Natural killer cell treated with Interleukin-12 subunit alpha and Interleukin-12 subunit beta and Interleukin-15 and Interleukin-18, amount 100 ng/mL, for 72 hours (primary cell): ENCODE measurements at places on chromosomes 1 and 21. TPM values are rescaled to one million over a fixed set of nuclear protein-coding genes. Genes with fewer than 3 reads are reported as not detected.

- DNase-seq, result no peak
These were observed 11.8 kb upstream of the DMRTB1 start for GRCh38 chr1:53447413-53447812.

GRCh38 chr21:46116189-46116775, 18.4 kb downstream of the COL6A2 start:
- peak; percentile 45 for DNase-seq

TRIM45 gene
- total RNA-seq, result 0.86 TPM

- no peak for DNase-seq
These were observed 96.9 kb upstream of the SLC25A33 start for GRCh38 chr1:9442278-9442846.

CACHD1 gene
- 0.14 TPM for total RNA-seq

DNA sequence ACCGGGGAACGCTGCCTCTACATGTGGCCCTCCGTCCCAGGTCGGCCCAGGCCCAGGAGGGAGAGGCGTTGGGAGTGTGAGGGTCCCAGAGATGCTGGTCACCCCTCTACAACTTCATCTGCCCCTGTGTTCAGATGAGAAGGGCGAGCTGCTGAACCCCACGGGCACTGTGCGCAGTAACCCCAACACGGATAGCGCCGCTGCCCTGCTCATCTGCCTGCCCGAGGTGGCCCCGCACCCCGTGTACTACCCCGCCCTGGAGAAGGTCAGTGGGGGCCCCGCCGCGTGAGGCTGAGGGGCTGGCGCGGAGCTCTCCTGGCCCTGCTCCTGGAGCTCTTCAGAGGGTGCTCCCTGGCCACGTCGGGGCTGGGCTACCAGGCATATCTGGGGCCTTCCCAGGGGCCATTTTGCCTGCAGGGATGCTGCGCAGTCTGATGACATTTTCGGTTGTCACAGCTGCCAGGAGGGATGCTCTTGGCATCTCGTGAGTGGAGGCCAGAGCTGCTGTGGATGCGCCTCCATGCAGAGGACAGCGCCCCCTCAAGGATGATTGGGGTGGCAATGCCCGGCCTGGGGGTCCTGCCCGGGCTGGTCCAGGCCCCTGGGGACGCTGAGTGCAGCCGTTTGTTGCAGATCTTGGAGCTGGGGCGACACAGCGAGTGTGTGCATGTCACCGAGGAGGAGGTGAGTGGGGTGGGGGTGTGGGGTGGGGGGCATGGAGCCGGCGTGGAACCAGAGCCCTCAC, 68.6 kb downstream of the PIK3CD start:
- peak; percentile 59 for DNase-seq

GRCh38 chr1:72649211-72649888, 367.0 kb upstream of the NEGR1 start:
- DNase-seq, result no peak

SIPA1L2 gene
- 3.7 TPM for total RNA-seq

- DNase-seq, result no peak
These were observed 7.5 kb upstream of the SLC19A2 start for GRCh38 chr1:169493251-169493650.

PCP4L1 gene
- not detected for total RNA-seq

GRCh38 chr1:186629341-186629740, 50.9 kb downstream of the PTGS2 start:
- no peak for DNase-seq

DNA sequence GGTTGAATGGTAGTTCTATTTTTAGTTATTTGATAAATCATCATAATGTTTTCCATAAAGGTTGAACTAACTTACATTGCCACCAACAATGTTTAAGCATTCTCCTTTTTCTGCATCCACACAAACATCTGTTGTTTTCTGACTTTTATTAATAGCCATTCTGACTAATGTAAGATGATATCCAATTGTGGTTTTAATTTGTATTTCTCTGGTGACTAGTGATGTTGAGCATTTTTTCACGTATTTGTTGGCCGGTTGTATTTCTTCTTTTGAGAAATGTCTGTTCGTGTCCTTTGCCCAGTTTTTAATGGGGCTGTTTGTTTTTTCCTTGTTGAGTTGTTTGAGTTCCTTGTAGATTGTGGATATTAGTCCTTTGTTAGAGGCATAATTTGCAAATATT, 24.6 kb upstream of the SLC35F3 start:
- DNase-seq, result no peak

DNA sequence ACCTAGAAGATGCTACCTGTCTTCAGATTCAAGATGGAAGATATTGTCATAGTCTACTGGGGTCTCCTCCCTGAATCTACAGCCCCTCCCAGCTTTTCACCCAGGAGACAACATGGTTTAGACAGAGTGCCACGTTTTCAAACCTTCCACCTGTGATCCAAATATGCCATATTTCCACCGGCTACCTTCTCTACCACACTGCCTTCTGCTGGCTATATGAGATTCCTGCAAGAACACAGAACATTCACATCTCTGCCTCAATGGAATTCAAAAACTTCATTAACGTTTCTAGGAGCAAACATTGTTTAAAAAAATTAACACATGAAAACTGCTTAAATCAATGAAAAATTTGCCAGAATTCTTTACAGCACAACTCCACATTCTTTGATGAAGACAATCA, 12.9 kb upstream of the LELP1 start:
- DNase-seq, result no peak

HUNK gene
- total RNA-seq, result 0.07 TPM

GREM2 gene
- total RNA-seq, result 0.57 TPM

ALX3 gene
- total RNA-seq, result not detected

GRCh38 chr1:115134850-115135480, 45.7 kb upstream of the TSPAN2 start:
- DNase-seq, result no peak

DNA sequence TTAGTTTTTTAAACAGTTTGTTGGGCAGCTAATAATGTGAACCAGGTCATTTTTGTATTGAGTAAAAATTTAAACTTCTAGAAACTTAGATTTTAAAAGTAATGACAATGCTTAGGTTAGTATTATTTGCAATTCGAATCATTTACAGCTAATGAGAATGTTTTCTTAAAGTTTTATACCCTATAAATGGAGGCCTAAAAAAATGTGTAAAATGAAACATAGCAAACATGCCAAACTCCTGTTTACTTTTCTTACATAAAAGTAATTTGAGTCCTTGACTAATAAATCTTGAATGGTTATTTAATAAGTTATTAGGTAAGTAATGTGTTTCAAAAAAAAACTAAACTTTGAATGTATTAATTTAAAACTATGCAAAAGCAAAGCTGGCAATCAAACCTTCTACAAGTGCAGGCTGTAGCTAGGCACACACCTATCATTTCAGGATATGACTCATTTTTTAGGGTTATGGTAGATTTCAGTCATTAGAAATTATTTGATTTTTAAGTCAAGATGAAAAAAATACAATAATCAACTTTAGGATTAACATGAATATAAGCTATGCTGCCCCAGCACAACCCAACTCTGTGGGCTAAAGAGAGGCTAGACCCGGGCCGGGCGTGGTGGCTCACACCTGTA, 41.5 kb downstream of the CLSTN1 start:
- DNase-seq, result no peak

DNA sequence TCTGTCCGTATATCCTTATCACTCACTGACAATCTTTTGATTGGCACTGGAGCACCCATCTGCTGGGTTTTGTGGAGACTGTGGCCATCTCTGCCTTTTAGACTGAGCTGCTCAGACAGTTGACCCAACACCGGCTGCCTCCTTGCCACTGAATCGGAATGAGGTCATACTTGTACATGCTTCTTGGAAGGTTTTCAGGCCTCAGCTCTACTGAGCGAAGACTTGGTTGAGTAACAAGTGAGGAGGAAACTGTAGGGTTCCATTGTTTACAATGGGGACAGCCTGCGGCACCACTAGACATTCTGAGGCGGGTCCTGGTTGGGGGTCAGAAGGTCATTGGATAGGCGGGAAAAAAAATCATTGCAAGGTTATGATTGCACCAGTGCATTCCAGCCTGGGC, 320.3 kb downstream of the KIF26B start:
- no peak for DNase-seq

DNA sequence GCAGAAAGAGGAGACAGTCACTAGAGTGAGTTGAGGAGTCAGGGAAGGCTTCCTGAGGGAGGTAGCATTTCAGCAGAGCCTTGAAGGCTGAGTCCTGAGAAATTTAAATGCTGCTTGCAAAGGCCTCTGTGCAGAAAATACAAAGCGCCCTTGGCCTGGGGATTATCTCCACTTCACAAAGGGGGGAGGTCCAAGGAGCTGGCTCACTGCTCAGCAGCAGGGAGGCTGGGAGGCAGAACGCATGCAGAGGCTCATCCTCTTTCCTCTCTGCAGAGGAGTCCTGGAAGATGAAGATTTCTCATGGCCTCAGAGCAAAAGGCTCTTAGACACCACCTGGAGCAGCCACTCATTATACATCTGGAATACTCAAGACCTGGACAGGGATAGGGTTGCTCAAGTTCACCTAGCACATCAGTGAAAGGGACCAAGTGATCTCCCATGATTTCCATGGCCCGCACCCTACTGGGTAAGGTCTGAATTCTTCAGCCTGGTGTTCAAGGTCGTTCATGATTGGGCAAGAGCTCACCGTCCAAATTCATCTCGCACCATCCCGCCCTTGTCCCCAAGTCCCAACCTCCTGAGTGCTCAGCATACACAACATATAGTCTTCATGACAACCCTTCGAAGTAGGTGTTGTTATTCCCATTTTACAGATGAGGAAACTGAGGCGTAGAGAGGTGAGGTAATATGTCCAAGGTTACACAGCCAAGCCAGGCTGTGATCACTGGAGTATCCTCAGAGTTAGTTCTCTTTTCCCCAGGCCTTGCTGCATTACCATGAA, 9.0 kb downstream of the SLC1A7 start:
- no peak for DNase-seq

- no peak for DNase-seq
These were observed 847.8 kb downstream of the MRPL39 start for GRCh38 chr21:24759348-24760075.

RBM11 gene
- total RNA-seq, result not detected

DNA sequence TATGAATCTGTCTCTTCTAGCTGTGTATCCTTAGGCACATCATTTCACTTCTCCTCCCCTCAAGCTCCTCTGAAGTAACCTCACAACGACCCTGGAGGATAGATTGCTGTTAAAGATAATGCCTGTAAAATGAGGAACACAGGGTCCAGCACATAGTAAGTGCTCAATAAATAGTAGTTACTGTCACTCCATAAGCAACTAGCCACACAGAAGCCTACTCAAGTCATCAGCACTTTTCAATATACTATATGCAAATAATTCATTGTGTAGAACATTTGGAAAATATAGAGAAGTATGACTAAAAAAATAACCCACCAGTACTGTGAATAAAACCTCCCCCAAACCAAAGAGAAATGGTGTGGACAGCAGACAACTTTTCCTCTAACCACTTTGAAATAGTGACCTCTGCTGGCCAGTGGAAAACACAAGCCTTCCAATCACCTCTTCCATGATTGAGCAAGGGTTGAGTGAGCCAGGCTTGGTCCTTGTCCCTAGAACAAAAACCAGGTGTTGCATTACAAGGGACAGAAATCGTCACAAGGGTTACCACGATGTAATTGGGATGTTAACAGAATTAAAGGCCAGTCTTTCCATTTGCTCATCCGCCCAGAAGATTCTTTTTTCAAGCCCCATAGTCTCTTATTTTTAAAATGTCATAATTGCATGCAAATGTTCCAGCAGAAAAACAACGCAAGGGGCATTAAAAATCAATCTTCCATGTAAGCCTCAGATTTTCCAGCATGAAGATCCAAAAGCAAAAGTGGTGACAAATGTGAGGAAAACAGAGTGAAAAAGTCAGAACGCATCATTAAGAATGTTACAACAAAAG, 15.7 kb upstream of the GLIS1 start:
- DNase-seq, result no peak
